ENCODE measurements at places on chromosomes 3 and 15.

DNA sequence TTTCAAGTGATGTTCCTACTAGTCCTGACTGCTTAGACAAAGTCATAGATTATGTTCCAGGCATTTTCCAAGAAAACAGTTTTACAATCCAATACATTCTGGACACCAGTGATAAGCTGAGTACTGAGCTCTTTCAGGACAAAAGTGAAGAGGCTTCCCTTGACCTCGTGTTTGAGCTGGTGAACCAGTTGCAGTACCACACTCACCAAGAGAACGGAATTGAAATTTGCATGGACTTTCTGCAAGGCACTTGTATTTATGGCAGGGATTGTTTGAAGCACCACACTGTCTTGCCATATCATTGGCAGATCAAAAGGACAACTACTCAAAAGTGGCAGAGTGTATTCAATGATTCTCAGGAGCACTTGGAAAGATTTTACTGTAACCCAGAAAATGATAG lies 3.8 kb downstream of the TIPARP start:
- DNase-seq = no peak

DNA sequence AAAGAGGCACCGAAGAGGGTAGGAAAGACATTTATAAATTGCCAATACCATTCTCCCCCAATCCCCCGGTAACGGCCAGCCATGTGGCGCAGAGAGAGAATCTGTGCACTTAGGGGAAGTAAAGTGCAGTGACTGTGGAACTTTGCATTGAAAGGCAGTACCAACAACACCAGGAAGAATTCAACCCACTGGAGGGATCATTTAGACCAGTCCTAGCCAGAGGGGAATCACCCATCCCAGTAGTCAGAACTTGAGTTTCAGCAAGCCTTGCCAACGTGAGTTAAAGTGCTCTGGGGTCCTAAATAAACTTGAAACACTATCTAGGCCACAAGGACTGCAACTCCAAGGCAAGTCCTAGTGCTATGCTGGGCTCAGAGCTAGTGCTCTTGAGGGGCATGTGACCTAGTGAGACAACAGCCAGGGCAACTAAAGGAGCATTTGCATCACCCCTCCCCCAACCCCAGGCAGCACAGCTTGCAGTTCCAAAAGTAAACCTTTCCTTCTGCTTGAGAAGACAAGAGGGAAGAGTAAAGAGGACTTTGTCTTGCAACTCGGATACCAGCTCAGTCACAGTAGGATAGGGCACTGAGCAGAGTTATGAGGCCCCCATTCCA lies 15.0 kb downstream of the CEP70 start:
- DNase-seq = no peak

DNA sequence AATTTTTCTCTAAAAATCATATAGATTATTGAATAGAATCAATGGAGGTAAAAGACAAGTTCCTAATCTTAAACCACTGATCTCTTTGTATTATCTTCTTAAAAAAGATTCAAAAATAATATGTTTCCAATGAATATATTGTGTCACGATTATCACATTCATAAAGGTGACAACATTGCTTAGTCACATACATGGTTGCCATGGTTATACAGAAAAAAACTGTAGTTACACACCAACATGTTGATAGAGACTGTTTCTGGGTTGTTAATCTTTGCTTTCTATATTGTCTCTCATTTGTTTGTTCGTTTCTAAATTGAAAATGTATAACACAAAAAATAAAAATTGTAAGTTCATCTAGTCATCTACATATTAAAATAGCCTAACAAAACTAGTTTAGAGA lies 376.0 kb upstream of the ALCAM start:
- DNase-seq = no peak

- no peak for DNase-seq
Measured at GRCh38 chr15:68261980-68262379, 15.6 kb upstream of the FEM1B start.

GRCh38 chr3:8320711-8321458 lies 180.7 kb upstream of the LMCD1 start:
- no peak for DNase-seq

DNA sequence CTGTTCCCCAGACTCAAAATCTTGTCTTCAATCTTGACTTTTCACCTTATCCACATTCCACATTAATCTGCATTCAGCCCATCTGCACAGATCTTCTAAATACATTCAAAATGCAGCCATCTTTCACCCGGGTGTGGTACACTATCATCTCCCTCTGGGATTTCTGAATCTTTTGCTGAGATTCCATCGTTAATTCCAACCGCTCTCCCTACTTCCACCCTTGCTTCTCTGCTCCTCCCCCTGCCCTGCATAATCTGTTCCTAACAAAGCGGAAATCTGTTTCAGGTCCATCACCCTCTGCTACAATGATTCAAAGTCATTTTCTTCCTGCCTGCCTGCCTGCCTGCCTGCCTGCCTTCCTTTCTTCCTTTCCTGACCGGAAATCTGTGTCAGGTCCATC lies 7.9 kb upstream of the GOLGA8B start:
- DNase-seq = no peak

DNA sequence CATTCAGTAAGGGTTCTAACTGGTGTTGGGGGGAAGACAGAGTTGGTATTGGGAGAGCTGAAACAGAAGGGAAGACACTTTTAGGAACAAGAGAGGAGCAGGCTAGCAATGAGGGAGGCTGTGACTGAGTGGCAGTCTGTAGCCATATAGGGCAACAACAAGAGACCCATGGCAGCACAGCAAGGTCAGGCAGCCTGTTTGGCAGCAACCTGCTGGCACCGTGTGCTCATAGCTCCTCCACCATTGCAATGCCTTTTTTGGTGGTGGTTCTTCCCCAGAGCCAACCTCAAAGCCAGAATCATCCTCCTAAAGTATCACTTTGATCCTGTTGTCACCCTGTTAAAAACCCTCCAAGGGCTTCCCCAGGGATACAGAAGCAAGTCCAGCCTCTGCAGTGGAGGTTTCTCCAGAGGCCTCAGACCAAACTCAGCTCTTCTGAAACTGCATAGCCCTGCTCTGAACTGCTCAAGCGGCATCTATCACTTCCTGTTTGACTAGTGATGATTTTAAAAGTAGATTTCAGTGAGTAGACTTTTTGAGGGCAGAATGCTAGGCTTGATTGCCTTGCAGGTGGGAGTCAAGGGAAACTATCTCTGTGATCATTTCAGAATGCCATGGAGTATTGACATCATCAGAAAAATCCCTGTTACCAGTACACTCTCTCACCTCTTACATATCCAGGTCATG lies 176.9 kb downstream of the STAC start:
- no peak for DNase-seq

- DNase-seq = no peak
Measured at GRCh38 chr15:35305946-35306345, 220.9 kb upstream of the NANOGP8 start.

GRCh38 chr15:34065261-34065660 lies 26.3 kb upstream of the AVEN start:
- DNase-seq = no peak

GRCh38 chr15:95196176-95196915 lies 965.0 kb downstream of the MCTP2 start:
- no peak for DNase-seq

GRCh38 chr3:127124120-127124519 lies 68.8 kb upstream of the PRR23E start:
- no peak for DNase-seq

GRCh38 chr3:101988596-101988995 lies 139.3 kb downstream of the NFKBIZ start:
- no peak for DNase-seq

GRCh38 chr15:64634027-64634426 lies 141.4 kb downstream of the RBPMS2 start:
- peak; percentile 23 for DNase-seq

GRCh38 chr3:129031476-129032215 lies 28.9 kb upstream of the GP9 start:
- no peak for DNase-seq

DNA sequence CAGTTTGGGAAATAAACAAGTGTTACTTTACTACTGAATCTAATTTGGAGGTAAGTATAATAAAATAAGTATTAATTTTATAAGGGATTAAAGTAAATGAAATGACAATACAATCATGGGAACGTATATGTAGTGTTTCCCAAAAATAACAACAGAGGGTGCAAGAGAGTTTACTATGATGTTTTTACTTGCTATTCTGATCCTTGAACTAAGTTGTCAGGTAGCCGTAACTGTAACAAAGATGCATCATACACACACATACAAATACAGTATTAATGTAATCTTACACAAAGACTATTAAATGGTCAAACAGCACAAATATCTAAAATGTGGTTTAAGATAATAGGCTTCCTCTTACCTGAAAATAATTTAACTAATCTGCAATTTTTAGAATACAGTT lies 311.4 kb downstream of the TBC1D5 start:
- DNase-seq = peak; percentile 2

- DNase-seq = no peak
Measured at GRCh38 chr15:92683511-92683834, 27.9 kb upstream of the FAM174B start.

- no peak for DNase-seq
Measured at GRCh38 chr3:9897408-9898372, 5.0 kb upstream of the IL17RE start.

GRCh38 chr15:40369474-40369869 lies 11.5 kb downstream of the DISP2 start:
- no peak for DNase-seq

- no peak for DNase-seq
Measured at GRCh38 chr3:115415246-115415996, 207.9 kb upstream of the GAP43 start.

GRCh38 chr15:67031331-67031730 lies 34.1 kb upstream of the SMAD3 start:
- DNase-seq = no peak

DNA sequence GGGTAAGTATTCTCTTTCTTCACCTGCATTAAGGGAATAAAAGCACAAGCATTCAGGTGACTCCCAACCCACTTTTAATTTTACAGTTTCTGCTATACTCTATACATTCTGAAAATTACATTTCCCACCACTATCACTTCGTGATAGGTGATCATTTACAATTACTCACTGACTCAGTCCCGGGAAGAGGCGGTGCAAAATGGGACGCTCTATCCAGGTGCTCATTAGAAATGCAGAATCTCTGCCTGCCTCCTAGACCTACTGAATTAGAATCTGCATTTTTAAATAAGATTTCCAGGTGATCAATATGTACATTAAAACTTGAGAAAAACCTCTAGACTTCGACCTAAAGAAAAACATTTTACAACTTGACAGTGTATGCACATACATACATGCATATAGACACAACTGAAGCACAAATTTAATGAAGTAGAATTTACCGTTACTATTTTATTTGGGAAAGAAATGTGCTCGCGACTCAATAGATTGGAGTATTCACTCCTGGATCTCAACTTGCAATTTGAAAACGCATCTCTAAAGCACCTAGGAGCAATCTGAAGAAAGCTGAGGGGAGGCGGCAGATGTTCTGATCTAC lies 598 bp upstream of the TGFBR2 start:
- DNase-seq = no peak

DNA sequence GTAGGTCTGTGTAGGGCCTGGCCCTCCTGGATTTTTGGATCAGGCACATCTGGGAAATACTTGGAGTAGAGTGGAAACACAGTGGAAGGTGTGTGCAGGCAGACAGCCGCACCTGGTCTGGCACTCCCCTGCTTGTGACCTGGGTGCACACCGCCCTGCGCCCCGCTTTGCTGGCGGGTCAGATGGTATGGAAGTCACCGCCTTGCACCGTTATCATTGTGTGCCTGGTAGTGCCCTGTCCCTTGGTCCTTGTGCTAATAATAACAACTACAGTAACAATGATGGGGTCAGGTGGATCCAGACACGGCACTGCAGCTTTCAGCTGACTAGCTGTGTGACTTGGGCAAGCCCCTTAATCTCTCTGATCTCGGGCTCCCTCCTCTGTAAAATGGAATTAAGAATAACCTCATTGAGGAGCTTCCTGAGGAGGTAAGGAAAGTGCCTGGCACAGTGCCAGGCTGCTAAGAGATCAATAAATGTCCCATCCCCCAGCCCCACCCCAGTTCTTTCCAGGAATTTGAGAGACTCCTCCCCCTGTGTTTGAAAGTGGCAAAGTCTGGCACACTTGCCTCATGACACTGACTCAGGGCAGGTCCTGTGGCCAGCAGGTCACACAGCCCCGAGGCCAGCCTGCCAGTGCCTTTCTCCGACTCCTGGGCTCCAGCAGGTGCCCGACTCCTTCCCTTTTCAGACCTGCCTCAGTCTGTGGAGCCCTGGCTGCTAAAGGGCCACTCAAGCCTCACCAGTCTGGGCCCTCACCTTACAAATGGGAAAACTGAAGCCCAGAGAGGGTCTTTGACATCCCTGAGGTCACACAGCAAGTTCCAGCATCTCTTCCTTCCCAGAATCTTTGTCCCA lies 9.8 kb downstream of the ISG20 start:
- DNase-seq = no peak

DNA sequence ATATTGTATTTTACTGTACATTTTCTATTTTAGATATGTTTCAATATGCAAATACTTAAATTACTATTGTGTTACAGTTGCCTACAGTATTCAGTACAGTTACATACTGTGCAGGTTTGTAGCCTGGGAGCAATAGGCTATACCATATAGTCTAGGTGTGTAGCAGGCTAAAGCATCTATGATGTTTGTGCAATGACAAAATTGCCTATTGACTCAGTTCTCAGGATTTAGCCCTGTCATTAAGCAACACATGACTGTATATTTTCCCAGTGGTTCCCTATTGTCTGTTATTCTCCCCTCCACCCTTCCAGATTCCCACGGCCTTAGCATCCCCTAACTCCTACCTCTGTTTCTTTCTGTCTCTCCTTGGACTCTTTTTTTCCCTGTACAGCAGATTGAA lies 10.7 kb downstream of the MOBP start:
- DNase-seq = no peak

DNA sequence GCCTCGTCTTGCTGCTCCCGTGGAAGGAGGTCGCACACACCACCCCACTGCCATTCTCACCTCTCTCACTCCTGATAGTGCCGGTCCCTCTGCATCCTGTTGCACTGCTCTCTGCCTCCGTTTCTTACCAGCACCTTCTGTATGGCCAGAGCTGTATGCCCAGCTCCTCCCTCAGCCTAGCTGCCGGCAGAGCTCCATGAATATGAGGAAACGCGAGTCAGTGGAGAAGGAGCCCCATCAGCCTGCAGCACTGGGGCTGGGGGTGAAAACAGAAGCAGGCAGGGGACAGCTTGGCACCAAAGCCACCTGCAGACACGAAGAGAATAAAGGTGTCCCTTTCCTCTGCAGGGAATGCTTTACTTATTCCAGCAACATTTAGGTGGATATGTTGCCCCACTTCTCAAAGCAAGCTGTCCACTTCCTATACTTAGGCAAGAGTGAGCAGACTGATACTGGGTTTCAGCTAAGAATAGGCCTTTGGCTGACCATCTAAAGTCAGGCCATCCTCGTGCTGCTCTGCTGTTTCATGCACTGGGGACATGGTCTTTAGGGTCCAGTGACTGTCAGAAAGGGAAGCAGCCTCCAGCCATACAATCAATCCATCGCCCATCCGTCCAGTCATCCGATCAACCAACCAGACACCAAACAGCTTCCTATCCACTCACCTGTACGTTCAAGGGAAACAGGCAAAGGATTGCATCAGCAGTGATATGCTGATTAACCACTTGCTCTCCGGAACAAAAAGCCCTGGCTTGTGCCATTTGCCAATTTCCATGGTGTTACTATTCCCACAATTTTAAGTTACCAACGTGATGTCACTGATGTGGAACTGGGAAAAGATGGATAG lies 222.7 kb downstream of the XXYLT1 start:
- DNase-seq = no peak

Data from GDM1 (cell line).